Effector memory CD4-positive, alpha-beta T cell (primary cell): ENCODE measurements at places on chromosomes 1 and 21.
A peak's percentile ranks its signal among the peaks of the same experiment; 100 is the strongest.

GRCh38 chr1:54461731-54462596 lies 55.8 kb upstream of the SSBP3 start:
- H3K27me3 ChIP-seq: no peaks in the 10 kb centered on the region
- no peak for DNase-seq
- no peak overlapping the region for H3K4me3 ChIP-seq

DNA sequence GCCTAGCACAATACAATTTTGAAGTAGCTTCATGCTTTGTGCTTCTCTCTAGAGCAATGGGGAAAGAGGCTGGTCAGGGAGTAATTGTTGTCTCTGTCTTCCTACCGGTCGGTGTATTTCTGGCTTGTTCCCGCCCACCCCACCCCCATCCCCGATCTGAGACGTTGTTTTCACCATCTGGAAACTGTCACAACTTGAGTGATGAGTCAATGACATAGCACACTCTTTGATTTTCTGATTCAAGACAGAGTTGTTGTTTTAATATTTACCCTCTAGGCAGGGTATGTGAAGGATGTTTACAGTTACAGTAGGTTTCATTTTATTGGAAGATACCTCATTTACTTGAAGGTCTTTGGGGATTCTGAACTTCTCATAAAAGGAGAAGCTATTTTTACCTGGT lies 7.0 kb downstream of the IL12RB2 start:
- no peaks in the 10 kb centered on the region for H3K4me1 ChIP-seq
- no peaks in the 10 kb centered on the region for H3K27me3 ChIP-seq
- no peaks in the 10 kb centered on the region for H3K36me3 ChIP-seq
- H3K4me3 ChIP-seq: no peak overlapping the region

DNA sequence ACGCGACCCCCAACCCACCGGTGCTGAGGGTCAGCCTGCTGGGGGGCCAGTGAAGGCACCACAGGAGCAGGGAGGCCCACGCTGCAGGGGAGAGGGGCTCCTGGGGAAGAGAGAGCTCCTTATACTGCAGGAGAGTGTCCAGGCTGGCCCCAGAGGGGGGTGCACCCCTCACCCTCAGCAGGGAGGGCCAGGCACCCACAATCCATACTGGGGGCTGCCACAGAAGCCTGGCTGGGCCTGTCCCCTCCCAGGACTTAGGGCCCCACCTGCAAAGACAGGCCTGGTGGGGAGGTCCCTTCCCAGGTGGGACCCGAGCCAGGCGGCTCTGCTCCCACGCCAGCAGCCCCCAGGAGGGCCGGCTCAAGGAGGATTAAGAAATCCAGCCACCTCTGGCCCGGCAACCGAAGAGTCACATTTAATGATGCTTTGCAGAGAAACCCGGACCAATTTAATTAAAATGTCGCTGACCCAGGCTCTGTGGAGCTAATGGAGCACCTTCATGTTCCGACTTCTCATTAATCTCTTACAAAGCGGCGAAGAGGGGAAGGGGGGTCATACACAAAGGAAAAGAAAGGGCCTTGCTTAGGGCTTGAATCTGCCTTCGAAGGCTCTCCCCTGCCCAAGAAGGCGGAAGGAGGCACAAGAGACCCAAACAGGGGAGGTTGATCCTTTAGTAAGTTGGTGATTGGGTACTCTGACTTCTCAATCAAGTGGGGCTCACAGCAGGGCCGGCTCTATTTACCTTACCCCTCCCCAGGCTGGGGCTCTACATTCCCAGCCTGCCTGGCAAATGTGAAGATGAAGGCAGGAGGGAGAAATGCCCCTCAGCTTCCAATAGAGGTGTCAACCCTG lies 25.0 kb downstream of the WNT9A start:
- no peak overlapping the region for H3K4me3 ChIP-seq
- H3K27ac ChIP-seq: no peak overlapping the region
- H3K27me3 ChIP-seq: no peaks in the 10 kb centered on the region

GRCh38 chr1:208036918-208037766 lies 126.2 kb upstream of the CD34 start:
- H3K4me3 ChIP-seq: no peak overlapping the region
- H3K4me1 ChIP-seq: no peaks in the 10 kb centered on the region
- no peaks in the 10 kb centered on the region for H3K36me3 ChIP-seq
- H3K27ac ChIP-seq: no peak overlapping the region

GRCh38 chr1:100440075-100440809 lies 87.9 kb downstream of the CDC14A start:
- peaks cover 44% of the 10 kb centered on the region for H3K4me1 ChIP-seq
- no peaks in the 10 kb centered on the region for H3K27me3 ChIP-seq
- DNase-seq: peak; percentile 71
- H3K4me3 ChIP-seq: no peak overlapping the region

DNA sequence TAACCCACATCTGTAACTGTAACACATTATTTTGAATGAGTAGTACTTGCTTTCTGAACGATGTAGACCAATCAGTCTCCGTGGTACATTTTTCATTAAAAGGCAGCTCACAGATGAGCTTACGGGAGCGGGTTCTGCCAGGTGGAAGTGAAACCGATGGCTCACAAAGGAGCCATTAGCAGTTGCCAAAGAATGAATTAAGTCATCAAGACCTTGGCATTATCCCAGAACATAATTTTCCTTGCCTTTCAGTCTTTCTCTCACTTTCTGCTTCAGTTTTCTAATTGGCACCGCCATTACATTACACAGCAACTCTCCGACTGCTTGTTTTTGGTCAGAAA lies 33.5 kb upstream of the UTS2 start:
- no peaks in the 10 kb centered on the region for H3K27me3 ChIP-seq
- H3K36me3 ChIP-seq: no peaks in the 10 kb centered on the region
- no peaks in the 10 kb centered on the region for H3K4me1 ChIP-seq

GRCh38 chr1:155976913-155977689 lies 1.2 kb downstream of the ARHGEF2 start:
- H3K27ac ChIP-seq: peak overlapping the region; percentile 84
- H3K4me3 ChIP-seq: peak overlapping the region; percentile 84
- H3K36me3 ChIP-seq: peaks cover 5% of the 10 kb centered on the region
- H3K4me1 ChIP-seq: peaks cover 69% of the 10 kb centered on the region
- H3K27me3 ChIP-seq: no peaks in the 10 kb centered on the region
- DNase-seq: no peak

- no peaks in the 10 kb centered on the region for H3K27me3 ChIP-seq
- H3K4me1 ChIP-seq: peaks cover 28% of the 10 kb centered on the region
- H3K27ac ChIP-seq: no peak overlapping the region
- DNase-seq: no peak
- H3K4me3 ChIP-seq: no peak overlapping the region
- H3K36me3 ChIP-seq: no peaks in the 10 kb centered on the region
Observed at GRCh38 chr1:24490101-24490781, 12.4 kb upstream of the RCAN3 start.

DNA sequence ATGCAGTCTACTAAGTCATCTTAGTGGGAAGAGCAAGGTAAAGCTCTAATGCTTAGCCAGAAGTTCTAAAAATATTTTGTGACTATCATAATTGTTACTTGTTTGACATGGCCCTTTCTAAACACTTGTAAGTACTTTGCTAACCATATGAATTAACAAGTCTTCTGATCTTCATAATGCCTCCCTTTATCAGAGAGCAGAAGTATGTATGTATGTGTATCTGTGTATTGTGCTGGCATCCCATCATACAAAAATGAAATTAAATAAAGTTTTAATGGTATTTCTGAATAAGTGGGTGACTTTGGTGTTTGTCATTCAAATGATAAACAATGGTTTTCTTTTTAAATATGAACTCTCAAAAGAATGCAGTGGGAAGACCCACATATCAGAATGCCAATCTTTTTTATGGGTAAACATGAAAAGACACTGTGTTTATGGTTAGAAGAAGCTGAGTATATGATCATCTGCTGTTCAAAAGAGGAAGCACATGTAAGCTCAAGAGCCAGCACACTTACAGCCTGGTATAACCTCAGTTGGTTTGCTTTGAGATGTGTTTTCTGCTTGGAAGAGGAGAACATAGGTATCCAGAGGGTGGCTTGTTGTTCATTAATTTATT lies 159.6 kb downstream of the CLEC20A start:
- no peaks in the 10 kb centered on the region for H3K4me1 ChIP-seq
- no peaks in the 10 kb centered on the region for H3K27me3 ChIP-seq

- DNase-seq: no peak
- H3K27me3 ChIP-seq: no peaks in the 10 kb centered on the region
- no peak overlapping the region for H3K27ac ChIP-seq
- H3K4me3 ChIP-seq: no peak overlapping the region
- no peaks in the 10 kb centered on the region for H3K36me3 ChIP-seq
Observed at GRCh38 chr1:194024659-194025058, 838.2 kb upstream of the B3GALT2 start.

GRCh38 chr1:34681480-34682451 lies 73.1 kb upstream of the GJB5 start:
- no peak for DNase-seq
- H3K4me1 ChIP-seq: no peaks in the 10 kb centered on the region
- H3K4me3 ChIP-seq: no peak overlapping the region

DNA sequence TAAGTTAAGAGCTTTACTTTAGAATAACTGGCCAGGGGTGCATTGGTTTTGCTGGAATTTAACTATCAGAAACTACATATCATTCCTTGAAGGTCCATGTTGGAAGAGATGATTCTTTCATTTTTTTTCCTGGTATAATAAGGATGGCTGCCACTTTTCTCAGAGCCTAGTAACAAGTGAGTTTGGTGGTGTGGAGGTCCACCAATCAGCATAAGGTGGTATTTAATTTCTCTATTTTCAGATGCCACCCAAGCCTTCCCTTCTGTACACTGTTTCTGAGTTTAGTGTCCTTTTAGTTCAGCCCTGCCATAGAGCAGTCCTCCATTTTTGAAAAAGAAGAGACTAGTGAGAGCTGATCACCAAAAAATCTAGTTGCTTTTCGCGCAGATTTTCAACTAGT lies 386.3 kb downstream of the USP25 start:
- no peak overlapping the region for H3K27ac ChIP-seq
- DNase-seq: no peak
- no peak overlapping the region for H3K4me3 ChIP-seq
- no peaks in the 10 kb centered on the region for H3K36me3 ChIP-seq
- no peaks in the 10 kb centered on the region for H3K4me1 ChIP-seq
- H3K27me3 ChIP-seq: no peaks in the 10 kb centered on the region

DNA sequence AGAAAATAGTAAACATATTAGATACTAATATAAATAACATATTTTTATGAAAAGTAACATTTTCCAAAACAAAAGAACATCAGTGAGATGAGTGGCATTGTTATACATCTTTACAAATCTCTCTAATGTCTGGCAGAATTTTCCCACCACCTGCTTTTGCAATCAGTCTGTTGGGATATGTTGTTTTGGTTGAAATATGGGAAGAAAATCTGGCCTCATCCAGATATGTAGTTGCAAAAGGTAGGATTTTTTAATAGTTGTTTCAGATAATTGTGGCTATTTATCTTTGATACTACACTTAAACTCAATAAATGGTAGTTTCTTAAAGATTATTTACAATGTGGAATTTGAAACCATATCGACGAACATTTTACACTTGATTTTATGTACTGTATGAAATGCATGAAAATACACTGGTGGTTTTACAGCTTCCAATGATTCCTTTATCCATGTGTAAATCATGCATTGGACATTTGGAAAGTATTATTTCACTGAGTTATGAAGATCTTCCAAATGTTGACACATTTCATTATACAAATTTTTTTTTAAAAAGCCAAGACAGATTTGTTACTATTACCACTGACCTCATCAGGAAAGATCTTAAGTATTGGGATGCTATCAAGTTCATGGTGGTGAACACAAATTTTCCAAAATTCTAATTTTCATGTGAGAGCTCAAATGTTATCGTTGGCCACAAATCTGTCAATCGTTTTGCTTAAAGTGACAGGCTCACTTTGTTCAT lies 74.1 kb upstream of the CD34 start:
- no peak for DNase-seq
- H3K4me1 ChIP-seq: no peaks in the 10 kb centered on the region
- H3K4me3 ChIP-seq: no peak overlapping the region
- H3K36me3 ChIP-seq: no peaks in the 10 kb centered on the region
- H3K27ac ChIP-seq: no peak overlapping the region

GRCh38 chr1:8789314-8790214 lies 27.9 kb downstream of the RERE start:
- H3K27ac ChIP-seq: no peak overlapping the region
- H3K27me3 ChIP-seq: no peaks in the 10 kb centered on the region
- no peaks in the 10 kb centered on the region for H3K4me1 ChIP-seq
- DNase-seq: no peak

GRCh38 chr1:94971491-94971924 lies 44.6 kb upstream of the CNN3 start:
- H3K27me3 ChIP-seq: no peaks in the 10 kb centered on the region
- H3K36me3 ChIP-seq: no peaks in the 10 kb centered on the region
- DNase-seq: no peak

- no peaks in the 10 kb centered on the region for H3K27me3 ChIP-seq
- no peaks in the 10 kb centered on the region for H3K36me3 ChIP-seq
- no peak overlapping the region for H3K4me3 ChIP-seq
- no peak for DNase-seq
- no peaks in the 10 kb centered on the region for H3K4me1 ChIP-seq
- H3K27ac ChIP-seq: no peak overlapping the region
Observed at GRCh38 chr21:40672602-40673001, 174.4 kb downstream of the DSCAM start.

- no peak overlapping the region for H3K27ac ChIP-seq
- no peaks in the 10 kb centered on the region for H3K4me1 ChIP-seq
- H3K36me3 ChIP-seq: no peaks in the 10 kb centered on the region
- no peak for DNase-seq
Observed at GRCh38 chr1:46525253-46525983, 26.0 kb downstream of the KNCN start.

DNA sequence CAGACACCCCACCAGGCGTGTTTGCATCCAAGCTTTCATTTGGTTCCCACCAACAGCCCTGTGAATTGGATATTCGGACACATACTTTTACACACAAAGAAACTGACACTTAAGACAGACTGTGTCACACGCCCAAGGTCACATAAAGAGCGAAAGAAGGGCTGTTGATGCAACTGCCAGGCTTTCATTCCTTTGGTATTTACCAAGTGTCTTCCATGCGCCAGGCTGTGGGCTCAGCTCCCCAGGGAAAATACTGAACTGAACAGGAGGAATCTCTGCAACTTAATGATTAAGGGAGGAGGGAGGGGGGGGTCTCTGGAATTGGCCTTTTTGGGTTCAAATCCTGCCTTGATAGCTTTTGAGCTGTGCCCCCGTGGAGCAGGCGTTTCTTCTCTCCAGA lies 122.8 kb downstream of the ACTL8 start:
- H3K4me1 ChIP-seq: no peaks in the 10 kb centered on the region
- no peak overlapping the region for H3K27ac ChIP-seq
- no peaks in the 10 kb centered on the region for H3K27me3 ChIP-seq
- no peak for DNase-seq
- no peak overlapping the region for H3K4me3 ChIP-seq

DNA sequence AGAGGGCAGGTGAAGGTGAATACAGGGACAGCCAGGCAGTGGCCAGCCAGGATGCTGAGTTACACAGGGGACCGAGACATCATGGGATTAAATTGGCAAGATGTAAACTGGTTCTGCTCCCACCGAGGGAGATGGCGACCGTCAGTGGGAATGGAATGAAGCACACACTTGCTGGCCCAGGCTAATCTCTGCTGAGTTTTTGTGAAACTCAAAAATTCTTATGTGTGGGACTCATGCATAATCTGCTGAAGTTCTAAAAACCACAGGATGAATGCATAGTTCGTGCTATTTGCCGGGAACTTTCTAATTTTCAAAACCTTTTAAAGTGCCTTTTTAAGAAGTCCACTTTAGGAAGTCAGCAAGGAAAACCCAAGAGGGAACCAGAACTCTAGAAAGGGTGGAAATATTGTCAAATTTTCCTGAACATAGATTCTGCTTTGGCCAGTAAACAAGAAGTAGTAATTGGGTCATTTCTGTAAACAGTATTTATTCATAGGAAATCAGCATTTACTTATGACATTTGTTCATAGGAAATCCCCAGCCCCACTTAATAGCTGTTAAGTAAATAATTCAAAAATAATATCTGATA lies 85.4 kb upstream of the ROR1 start:
- H3K36me3 ChIP-seq: no peaks in the 10 kb centered on the region
- no peak overlapping the region for H3K27ac ChIP-seq
- H3K4me3 ChIP-seq: no peak overlapping the region
